Left lung (tissue), 14 donors: ENCODE measurements at places on chromosomes 1 and 21. TPM values are rescaled to one million over a fixed set of nuclear protein-coding genes. Genes with fewer than 3 reads are reported as not detected.

DNA sequence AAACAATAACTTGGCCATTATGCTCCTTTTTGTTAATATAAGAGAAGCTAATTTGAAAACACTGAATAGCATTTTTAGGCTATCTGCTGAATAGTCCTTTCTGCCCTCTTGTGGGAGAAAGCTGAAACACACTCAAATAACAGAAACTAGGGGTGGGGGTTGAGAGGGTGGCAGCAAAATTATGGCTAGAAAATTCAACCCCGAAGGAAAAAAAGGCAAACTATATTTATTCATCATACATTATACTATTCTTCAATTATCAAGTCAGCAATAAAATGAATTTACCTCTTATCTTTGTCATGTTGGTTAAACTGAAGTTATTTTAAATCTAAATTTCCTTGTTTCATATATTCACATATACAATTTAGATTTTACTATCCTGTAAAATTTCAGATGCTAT lies 255.9 kb downstream of the FAF1 start:
- DNase-seq: peak; percentile 12

GRCh38 chr1:196649990-196650389 lies 1.9 kb upstream of the CFH start:
- DNase-seq: no peak

DNA sequence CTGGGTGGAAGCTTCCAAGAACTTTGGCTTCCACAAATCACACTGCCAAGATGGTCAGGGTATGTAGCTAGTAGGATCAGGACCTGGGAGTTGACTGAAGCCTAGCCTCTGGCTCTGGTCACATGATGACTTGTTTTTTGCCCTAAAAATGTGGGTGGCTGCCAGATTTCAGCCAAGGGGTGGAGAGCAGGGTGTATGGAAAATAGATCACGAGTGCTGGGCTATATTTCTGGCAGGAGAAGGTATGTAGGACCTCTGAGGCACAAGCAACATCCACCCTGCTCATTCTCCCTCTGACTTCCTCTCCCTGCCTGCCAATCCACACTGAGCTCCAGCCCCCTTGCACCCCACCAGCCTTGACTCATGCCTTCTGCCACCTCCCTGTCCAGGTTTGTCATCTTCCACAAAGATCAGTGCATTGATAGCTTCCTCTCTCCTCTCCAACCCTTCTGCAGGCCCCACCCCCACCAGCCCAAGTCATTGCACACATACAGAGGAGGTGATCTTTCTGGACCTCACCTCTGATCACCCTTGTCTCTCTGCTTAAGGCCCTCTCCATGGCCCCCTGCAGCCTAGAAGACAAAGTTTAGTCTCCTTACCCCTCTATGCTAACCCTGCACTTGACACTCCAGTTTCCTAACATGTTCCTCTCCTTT lies 8.3 kb upstream of the CYP4B1 start:
- DNase-seq: no peak

GRCh38 chr21:43206231-43207042 lies 37.6 kb downstream of the CRYAA start:
- DNase-seq: peak; percentile 19

GRCh38 chr1:202645097-202645476 lies 65.2 kb downstream of the SYT2 start:
- no peak for DNase-seq

Gene PAPPA2
- polyA plus RNA-seq: 0.68 TPM

DNA sequence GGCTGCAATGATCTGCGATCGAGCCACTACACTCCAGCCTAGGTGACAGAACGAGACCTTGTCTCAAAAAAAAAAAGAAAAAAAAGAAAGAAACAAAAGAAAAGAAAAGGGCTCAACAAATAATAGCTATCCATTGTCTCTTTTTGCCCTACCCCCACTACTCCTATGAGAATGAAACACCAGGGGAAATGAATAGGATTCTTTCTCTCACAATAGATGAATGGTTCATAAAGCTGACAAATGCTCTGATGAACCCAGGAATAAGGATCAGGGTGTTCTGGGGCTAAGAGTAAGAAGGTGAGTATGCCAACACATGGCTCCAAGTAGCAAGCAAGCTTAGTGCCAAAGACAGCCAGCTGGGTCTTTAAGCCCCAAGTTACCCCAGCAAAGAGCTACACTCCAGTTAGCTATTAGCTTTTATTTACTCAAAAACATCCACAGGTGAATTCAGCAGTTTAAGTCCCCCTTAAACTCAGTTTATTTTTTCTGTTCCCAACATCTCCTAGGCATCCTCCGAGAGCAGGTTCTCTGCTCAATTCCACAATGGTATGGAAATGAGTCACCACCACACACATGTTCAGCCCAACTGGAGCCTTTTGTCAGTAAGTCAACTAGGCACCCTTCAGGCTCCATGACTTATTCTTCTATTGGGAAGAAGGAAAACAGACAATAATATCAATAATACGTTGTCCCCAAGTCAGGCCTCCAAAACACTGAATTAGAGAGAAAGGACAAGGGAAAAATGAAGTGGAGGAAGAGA lies 4.2 kb downstream of the ADORA3 start:
- DNase-seq: no peak

GRCh38 chr1:36866169-36866814 lies 168.0 kb downstream of the GRIK3 start:
- DNase-seq: no peak

GRCh38 chr1:198649232-198649967 lies 10.6 kb downstream of the PTPRC start:
- no peak for DNase-seq

DNA sequence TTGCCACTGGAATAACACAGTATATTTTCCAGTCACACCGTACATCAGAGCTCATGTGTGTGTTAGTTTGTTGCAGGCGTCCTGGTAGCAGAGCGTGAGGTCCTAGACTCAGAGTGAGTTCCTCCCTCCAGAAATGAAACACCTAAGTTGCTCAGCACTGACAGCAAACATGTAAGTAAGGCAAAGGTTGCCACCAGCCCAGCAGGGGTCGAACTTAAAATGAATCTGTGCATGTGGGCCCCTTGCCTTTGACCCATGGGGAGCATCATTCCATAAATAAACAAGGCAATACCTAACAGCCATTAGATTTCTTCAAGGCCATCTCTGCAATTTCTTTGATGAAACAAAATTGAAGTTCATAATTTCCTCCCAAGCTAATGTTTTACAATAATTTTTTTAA lies 125.3 kb upstream of the ERG start:
- DNase-seq: no peak

Gene SH3BGR
- 4.1 TPM for polyA plus RNA-seq

- DNase-seq: no peak
These were observed 245.1 kb downstream of the LBR start for GRCh38 chr1:225182716-225183115.

Gene ANGPTL3
- 0.52 TPM for polyA plus RNA-seq

DNA sequence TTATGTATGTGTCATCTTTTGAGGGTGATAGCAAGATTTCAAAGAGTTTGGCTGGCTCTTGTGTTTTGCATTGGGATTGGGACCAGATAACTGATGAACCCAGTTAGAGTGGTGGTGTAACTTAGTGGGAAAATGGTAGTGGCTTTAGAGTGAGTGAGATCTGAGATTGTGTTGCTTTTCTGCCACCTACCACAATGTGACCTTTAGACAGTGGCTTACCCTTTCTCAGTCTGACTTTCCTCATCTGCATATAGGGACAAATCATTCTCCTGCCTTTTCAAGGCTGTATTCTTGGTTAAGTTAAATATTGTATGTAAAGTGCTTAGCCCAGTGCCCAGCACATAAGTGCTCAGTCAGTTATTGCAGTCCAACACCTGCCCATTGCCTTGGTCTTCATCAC lies 31.3 kb downstream of the CENPF start:
- no peak for DNase-seq

- no peak for DNase-seq
These were observed 22.1 kb downstream of the TRIM67 start for GRCh38 chr1:231183639-231184590.

Gene CIART
- polyA plus RNA-seq: 8.0 TPM

Gene CDC42BPA
- polyA plus RNA-seq: 41.3 TPM

Gene NTMT2
- not detected for polyA plus RNA-seq

Gene NEK2
- polyA plus RNA-seq: 30.4 TPM

- no peak for DNase-seq
These were observed 46.2 kb upstream of the EDEM3 start for GRCh38 chr1:184800876-184801275.

DNA sequence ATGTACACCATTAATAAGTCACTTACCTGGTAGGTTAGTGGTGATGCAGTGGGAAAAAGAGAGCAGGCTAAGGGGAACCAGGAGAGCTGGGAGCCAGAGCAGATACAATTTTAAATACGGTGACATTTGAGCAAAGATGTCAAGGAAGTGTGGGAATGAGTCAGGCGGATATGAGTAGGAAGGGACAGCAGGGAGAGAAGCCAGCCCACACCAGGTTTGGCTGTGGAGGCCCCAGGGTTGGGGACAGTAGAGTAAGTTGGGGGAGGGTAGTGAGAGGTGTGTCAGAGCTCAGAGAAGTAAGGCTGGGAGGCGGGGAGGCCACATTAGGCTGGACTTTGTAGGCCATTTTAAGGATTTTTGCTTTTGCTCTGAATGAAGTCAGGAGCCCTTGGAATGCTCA lies 482.0 kb downstream of the DISC1 start:
- no peak for DNase-seq

DNA sequence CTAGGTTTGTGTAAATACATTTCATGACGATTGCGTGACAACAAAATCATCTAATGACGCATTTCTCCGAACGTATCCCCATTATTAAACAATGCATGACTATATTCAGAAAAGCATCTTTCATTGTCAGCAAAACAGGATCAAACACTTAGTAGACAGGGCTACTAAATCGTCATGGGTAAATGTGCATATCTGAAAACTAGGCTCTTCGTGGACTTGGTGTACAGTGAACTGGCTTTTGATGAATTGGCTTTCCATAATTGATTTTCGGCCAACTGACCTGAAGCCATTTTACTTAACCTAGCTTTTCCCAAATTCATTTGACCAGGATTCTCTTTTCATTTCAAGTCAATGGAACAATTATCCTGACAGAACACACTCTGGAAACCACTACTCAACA lies 665.0 kb downstream of the SMYD3 start:
- DNase-seq: no peak

- DNase-seq: no peak
These were observed 80.9 kb upstream of the AJAP1 start for GRCh38 chr1:4573526-4573925.

- no peak for DNase-seq
These were observed 16.6 kb upstream of the S1PR1 start for GRCh38 chr1:101219924-101220870.

DNA sequence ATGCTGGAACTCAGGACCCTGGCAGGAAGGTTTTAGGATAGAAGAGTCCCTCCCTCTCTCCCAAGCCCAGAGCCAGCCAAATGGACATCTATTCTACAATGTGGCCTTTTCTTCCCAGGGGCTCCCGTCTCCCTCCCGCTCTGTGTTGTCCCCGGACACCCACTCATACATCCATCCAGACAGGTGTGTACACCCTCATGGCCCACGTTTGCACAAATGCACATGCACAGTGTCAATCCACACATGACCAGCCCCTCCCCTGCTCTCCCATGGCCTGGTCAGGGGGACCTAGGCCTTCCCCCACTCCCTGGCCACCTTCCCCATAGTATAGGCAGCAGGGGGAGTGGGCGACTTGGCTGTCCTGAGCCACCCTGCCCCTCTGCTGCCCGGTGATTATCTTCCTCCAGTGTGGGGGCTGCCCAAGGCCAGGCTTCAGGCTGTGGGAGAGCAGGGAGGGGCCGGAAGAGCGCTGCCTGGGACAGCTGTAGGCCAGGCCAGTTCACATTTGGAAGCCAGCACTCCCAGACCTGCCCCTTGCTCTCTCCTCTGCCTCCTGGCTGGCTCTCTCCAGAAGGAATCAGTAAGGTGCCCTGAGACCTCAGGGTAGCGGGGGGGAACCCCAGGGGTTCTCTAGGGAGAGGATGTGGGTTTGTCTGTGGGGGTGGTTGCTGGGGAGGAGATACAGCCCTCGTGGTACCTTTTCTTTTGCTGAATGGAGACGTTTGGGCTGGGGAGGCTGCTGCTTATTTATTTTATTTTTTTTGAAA lies 4.1 kb upstream of the PTPN7 start:
- DNase-seq: no peak

DNA sequence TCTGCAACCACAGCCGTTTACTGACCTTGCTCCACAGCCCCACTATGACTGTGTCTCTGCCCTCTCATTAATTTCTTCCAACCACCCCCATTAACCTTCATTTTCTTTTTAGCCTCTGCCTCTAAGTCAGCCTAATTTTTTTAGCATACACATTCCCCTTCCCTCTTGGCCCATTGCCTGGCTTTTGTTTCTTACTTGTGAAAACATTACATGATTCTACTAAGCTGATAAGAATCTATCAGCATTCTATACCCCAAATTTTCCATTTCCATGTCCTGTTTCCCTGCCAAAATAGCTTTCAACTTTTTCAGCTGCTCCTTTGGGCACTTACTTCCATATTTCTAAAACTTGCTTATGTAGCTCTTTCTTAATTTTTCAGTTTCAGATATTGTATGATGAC lies 79.8 kb downstream of the PCP4 start:
- DNase-seq: no peak

GRCh38 chr1:174314433-174314832 lies 133.3 kb upstream of the GPR52 start:
- no peak for DNase-seq

Gene PTPN14
- 16.4 TPM for polyA plus RNA-seq

Gene DENND2D
- 21.4 TPM for polyA plus RNA-seq

Gene EPB41
- 46.5 TPM for polyA plus RNA-seq

DNA sequence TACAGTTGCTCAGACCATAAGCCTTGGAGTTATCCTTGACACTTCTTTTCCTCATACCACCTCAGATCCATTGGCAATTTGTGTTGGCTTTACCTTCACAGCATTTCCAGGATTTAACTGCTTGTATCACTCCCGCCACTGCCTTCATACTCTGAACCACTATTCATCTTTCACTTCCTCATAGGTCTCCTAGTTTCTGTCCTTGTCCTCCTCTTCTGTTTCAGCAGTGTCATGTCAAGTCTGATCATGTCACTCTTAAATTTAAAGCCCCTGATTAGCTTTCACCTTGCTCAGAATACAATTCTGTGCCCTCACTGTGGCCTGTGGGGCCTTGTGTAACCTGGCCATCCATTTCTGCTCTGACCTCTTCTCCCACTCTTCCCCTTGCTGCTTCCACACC lies 34.7 kb upstream of the C1orf115 start:
- DNase-seq: no peak

Gene CSF3R
- 11.3 TPM for polyA plus RNA-seq

DNA sequence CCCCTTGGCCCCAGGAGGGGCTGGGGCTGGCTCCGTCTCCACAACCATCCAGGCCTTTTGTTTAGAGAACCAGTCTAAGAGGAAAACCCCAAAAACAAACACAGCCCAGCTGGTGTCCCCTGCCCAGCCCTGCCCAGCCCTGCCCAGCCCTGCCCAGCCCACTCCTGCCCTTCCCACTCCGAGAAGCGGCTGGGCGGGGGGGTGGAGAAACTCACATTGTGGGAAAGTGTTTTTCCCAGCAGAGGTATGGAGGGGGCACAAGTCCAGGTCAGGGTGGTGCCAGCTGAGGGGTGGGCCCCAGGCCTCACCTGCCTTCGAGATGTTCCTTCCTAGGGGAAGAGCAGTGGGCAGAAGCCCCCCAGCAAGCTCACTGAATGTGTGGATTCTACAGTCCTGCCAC lies 10.0 kb upstream of the FAM131C start:
- DNase-seq: no peak

Gene RGSL1
- polyA plus RNA-seq: not detected

GRCh38 chr1:167430849-167431242 lies 87.5 kb downstream of the CD247 start:
- peak; percentile 7 for DNase-seq
